ENCODE measurements at places on chromosomes 4 and X.

DNA sequence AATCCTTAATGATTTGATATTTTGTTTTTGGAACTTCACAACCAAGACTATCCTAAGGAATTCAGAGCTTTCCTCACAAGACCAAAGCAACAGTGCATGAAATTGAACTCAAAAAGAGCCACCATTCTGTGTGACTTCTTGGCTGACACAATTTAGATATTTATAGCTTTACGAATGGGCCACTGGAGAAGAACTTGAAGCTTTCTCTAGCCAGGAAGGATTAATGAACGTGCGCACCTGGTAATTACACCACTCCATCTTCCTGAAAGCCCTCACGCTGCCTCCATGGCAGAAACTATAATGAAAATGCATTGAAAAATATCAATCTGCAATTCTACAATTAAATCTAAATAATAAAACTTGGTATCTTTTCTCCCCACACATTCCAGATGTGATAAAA lies 1057.8 kb downstream of the DMD start:
- H3K27me3 ChIP-seq = no peaks in the 10 kb centered on the region
- H3K27ac ChIP-seq = no peak overlapping the region
- no peak overlapping the region for H3K4me3 ChIP-seq
- DNase-seq = no peak

- peaks cover 49% of the 10 kb centered on the region for H3K36me3 ChIP-seq
- no peak overlapping the region for H3K4me3 ChIP-seq
- H3K4me1 ChIP-seq = peaks cover 20% of the 10 kb centered on the region
- no peaks in the 10 kb centered on the region for H3K27me3 ChIP-seq
Observed at GRCh38 chrX:76183289-76184049, 10.6 kb downstream of the PBDC1 start.

- H3K27ac ChIP-seq = no peak overlapping the region
- H3K36me3 ChIP-seq = peaks cover 3% of the 10 kb centered on the region
- peak; percentile 14 for DNase-seq
- H3K27me3 ChIP-seq = peaks cover 7% of the 10 kb centered on the region
- H3K4me3 ChIP-seq = no peak overlapping the region
- H3K4me1 ChIP-seq = no peaks in the 10 kb centered on the region
Observed at GRCh38 chr4:1458581-1458980, 52.3 kb upstream of the NKX1-1 start.

GRCh38 chr4:32147446-32148085 lies 1427.4 kb downstream of the PCDH7 start:
- H3K4me1 ChIP-seq = no peaks in the 10 kb centered on the region
- H3K27me3 ChIP-seq = no peaks in the 10 kb centered on the region
- no peaks in the 10 kb centered on the region for H3K36me3 ChIP-seq
- no peak overlapping the region for H3K27ac ChIP-seq
